Skeletal muscle cell (primary cell): ENCODE measurements at places on chromosomes 1 and 21.

DNA sequence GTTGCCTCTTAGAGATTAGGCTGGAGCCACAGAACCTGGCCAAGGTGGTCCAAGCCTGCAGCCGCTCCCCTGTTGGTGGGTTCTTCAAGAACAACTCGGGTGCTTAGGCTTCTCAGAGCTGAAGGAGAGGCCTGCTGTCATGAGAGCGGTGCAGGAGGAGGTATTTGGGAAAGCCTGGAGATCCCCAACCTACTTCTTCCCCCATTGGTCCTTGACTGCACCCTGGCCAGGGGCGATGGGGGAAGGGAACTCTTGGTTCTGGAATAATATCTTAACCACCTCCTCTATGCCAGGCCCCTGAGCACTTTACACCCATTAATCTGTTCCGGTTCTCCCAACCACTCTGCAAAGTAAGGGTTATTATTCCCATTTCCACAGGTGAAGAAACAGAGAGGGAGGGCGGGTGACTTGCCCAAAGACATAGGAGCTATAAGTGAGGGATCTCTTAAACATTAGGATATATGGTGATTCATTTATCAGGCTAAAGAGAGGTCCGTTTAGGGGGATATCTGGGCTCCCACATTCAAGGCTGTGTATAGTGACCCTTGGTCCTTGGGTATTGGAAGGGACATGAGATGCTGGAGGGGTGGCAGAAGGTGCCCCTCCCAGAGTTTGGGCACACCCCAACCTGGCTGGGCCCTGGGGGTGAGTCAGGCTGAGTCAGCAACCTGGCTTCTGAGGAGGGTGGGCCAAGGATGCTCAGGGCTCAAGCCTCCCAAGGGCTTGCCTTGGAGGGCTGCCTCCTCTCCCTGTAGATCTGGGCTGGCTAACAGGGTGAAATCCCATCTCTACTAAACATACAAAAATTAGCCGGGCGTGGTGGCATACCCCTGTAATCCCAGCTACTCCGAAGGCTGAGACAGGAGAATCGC lies 5.2 kb downstream of the TRNP1 start:
- no peak for DNase-seq

- no peak for DNase-seq
Observed at GRCh38 chr1:119729044-119729443, 17.3 kb downstream of the PHGDH start.

- no peak for DNase-seq
Observed at GRCh38 chr1:235709018-235709417, 59.4 kb upstream of the GNG4 start.

GRCh38 chr21:35402061-35402460 lies 353.0 kb upstream of the RUNX1 start:
- no peak for DNase-seq

DNA sequence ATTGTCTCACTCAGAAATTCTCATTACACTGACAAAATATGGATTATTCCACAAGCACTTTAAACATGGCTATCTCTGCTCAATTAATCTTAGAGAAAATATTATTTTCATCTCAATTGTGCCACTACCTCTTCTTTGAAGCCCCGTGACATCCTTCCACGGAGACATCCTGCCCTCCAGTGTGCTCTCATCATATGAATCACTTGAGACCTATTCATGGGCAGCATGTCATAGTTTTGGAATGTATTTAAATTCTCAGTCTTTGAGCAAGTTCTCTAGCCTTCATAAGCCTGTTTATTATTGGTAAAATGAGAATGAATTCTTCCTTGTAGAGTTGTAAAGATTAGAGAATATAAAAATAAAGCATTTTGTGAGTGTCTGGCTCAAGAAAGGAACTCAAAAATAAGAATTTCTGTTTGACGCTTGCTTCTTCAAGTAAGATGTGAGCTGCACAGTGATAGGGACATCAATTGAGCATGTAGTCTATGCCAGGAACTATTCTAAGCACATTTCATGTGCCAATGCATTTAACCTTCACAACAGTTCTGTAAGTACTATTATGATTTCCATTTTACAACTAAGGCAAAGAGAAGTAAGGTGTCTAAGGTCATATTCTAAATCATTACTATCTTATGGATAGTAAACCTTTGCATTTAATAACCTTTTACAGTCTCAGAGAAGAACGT lies 557.4 kb upstream of the ZRANB2 start:
- DNase-seq: peak; percentile 25

- DNase-seq: no peak
Observed at GRCh38 chr1:207412845-207413244, 41.3 kb upstream of the CR2 start.

DNA sequence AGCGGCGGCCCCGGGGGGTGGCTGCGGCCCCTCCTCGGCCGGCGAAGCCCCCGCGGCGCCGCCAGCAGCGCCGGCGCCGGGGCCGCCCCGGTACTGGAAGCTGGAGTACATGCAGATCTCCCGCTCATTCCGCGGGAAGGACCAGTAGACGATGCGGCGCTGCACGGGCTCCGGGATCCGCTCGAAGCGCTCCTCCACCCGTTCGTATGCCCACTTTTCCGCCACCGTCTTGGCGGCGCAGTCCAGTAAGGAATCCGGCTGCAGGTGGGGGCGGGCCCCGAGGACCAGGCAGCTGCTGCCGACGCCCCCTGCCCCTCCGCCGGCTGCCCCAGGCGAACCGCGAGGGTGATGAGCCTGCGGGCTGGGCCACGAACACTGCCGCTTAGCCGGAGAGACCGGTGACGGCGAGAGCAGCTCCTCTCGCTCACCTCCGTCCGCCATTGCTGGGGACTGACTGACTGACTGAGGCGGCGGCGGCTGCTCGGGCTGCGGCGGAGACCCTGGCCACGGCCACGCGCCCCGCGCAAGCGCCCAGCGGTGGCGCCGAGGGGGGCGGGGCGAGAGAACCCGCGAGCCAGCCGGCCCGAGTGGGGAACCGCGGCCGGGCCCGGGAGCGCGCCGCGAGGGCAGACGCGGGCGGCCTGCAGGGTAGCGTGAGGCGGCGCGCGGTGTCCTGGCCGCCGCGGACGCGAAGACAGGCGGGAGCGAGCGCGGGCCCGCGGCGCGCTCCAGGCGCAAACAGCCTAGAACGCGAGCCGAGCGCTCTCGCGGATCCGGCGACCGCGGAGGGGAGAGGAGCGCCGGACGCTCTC lies at the start of gene ZSWIM5:
TSS of gene ZSWIM5 (minus strand) at position 696 of the 812 bp plus-strand sequence. CDS start at position 441, 255 bp downstream.
- no peak for DNase-seq

DNA sequence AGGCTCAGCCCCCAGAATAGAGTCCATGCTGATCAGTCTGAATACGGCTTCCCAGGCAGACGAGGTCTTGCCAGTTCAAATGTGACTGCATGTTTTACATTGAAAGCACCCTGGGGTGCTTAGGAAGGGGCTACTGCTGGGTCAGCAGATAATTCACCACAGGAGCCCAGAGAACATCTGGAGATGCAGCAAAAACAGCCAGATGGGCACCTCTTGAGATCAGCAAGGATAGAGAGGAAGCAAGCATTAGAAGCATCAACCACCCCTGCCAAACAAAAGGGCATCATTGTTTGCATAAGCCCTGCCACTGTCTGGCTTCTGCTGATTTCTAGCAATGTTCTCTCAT lies 403.1 kb downstream of the RRAGC start:
- no peak for DNase-seq

GRCh38 chr1:246583448-246584185 lies 17.4 kb downstream of the CNST start:
- no peak for DNase-seq

GRCh38 chr1:23593556-23594148 lies 34.4 kb upstream of the ID3 start:
- DNase-seq: no peak

- no peak for DNase-seq
Observed at GRCh38 chr1:63169057-63169456, 153.3 kb upstream of the FOXD3 start.

- DNase-seq: no peak
Observed at GRCh38 chr1:165837838-165838364, 10.5 kb downstream of the UCK2 start.

GRCh38 chr1:55215194-55216021 lies at the start of gene USP24:
TSS of gene USP24 (minus strand) at chr1:55215364. CDS start at chr1:55215113, 251 bp downstream.
- no peak for DNase-seq

DNA sequence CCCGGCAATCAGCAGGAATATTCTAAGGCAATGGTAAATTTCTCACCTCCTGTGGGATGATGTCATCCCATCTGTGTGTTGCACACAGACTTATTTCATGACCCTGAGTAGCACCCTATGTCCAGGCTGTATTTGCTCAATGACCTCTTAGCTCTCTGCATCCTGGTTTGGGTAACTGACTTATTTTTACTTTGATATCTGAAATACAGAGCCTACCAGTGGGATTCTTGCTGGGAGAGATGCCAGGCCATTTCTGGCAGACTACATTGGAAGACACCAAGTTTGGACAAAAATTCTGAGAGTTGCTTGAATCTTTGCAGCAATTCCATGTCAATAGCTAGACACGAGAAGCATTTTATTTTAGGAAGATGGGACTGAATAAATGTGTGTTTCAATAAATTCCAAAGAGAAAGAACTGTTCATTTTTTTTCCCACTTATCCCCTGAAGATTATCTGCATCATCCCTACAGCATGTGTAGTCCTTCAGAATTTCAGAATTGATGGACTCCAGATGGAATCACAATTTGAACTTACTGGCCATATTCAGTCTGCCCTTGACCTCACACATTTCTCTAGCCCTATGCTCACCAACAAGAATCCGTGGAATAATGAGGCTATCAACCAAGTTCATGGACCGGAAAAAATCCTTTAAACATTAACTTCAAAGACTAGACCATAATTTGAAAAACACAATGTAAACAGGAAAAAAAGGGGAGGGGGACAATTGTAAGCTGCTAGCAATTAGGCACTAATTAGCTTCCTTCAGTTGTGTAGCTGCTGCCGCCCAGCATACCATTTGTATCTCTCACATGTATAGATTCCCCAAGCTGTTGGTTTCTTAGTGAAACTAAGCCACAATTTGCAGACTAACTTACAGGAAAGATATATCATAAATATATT lies 226.5 kb downstream of the HMCN1 start:
- peak; percentile 52 for DNase-seq

DNA sequence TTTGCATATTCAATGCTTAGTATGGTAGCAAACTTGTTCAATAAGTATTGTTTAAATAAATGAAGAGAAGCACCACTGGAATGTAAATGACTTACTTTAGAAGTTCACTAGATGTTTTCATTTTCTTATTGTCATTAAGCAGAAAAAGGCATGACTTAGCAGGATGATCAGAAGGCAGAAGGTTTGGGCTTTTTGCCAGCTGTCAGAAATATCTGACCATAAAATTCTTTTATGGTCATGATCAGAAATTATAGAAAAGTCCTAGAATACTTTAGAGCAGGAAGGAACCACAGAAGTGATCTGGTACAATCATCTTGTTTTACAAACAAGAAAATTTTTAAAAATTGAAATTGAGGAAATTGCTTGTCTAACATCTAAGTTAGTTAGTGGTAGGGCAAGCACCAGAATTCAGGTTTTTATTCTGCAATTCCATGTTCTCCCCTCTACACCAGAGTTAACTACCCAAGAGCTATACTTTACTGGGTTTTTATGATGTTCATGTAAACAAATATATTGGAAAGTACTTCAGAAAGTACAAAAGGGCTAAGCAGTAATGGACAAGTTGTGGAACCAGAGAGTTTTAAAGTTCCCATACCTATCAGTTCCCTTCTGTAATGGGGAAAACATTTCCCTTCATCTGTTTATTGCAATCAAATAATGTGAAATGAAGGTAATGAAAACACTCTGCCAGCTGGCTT lies 10.1 kb downstream of the FMO5 start:
- no peak for DNase-seq

DNA sequence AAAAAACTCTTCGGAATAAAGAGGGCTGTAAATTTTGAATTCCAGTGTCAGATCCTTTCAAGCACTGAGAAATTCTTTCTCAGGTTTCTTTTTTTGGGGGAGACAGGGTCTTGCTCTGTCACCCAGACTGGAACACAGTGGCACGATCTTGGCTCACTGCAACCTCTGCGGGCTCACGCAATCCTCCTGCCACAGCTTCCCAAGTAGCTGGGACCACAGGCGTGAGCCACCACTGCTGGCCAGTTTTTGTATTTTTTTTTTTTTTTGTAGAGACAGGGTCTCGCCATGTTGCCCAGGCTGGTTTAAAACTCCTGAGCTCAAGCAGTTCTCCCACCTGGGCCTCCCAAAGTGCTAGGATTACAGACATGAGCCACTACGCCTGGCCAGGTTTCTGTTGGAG lies 34.8 kb upstream of the EPHA8 start:
- no peak for DNase-seq

GRCh38 chr1:9314111-9314510 lies 21.4 kb downstream of the SPSB1 start:
- DNase-seq: no peak

GRCh38 chr1:116290085-116290705 lies 82.8 kb upstream of the ATP1A1 start:
- no peak for DNase-seq

GRCh38 chr1:155379631-155380090 lies 59.0 kb downstream of the RUSC1 start:
- peak; percentile 59 for DNase-seq

- DNase-seq: peak; percentile 59
Observed at GRCh38 chr1:182259229-182259872, 132.2 kb downstream of the GLUL start.

GRCh38 chr1:171654942-171655745 lies 2.7 kb upstream of the MYOC start:
- no peak for DNase-seq

DNA sequence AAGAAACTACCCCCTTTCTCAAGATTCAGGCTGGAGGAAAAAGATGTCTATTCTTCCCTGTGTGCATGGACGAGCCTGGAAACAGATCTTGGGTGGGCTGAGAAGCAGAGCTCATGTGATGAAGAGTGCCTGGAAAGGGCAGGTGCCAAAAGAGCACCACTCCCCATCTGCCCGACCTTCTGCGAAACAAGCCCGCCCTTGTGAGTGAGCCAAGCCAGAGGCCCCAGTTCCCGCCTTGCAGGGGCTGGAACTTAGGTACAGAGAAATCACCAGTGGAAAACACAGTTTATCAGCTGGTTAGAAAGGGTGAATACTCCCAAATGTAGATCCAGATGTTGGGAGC lies 26.7 kb upstream of the A3GALT2 start:
- no peak for DNase-seq

DNA sequence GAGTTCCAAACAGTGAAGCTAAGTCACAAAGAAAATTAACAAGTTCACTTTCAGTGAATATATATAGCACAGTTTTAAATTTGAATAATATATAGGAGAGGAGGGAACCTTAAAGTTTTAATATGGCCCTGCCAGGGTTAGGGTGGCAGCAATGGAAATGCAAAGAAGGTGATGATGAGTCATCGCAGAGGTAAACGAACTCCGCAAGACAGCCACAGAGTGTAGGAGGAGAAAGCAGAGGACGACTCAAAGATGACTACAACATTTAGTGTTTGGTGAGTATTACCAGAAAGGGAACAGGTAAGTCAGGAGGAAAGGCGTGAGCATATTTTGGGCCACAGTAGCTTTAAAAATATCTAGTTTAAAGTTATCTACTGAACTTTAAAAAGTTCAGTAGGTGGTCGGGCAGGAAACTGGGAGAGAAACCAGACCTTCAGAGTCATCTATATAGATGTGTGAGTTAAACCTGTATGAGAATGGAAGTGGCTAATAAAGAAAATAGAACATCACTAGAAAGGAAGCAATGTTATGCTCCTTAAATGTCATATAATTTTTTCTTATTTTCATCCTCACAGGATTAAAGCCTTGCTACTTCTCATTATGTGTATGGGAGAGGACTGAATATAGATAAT lies 75.7 kb downstream of the UCHL5 start:
- no peak for DNase-seq
